ENCODE measurements at places on chromosomes 6 and 20.

- DNase-seq, result no peak
Measured at GRCh38 chr6:44253307-44254101, 3.8 kb downstream of the SLC35B2 start.

DNA sequence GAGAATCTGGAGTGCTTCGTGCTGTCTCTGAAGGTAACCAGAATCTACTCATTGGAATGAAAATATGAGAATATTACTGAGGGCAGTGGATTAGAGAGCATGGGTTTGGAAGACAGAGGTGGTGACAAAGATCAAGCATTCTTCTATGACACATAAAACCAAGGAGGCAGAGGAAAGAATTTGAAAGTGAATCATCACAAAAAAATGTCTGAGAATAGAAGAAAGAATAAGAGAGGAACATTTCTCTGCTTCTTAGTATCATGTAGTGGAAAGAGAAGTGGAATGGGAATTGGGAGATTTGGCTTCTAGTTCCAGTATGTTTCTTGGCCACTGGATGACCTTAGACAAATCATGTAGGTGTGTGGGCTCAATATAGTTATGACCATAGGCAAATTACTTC is 474.0 kb downstream of the TFAP2B start:
- DNase-seq, result no peak

- DNase-seq, result no peak
Measured at GRCh38 chr20:39946931-39947330, 742.1 kb downstream of the MAFB start.

GRCh38 chr6:30100585-30101443 is 12.1 kb downstream of the TRIM31 start:
- DNase-seq, result no peak

GRCh38 chr6:144160431-144161005 is 10.2 kb downstream of the STX11 start:
- DNase-seq, result no peak

All from AG09319 (cell line).